Cardiac septum (tissue), 1 donor: ENCODE measurements at places on chromosomes 3 and 15. TPM values are rescaled to one million over a fixed set of nuclear protein-coding genes. Genes with fewer than 3 reads are reported as not detected.

- no peak for DNase-seq
These were observed 15.4 kb upstream of the COMMD2 start for GRCh38 chr3:149767720-149768119.

DNA sequence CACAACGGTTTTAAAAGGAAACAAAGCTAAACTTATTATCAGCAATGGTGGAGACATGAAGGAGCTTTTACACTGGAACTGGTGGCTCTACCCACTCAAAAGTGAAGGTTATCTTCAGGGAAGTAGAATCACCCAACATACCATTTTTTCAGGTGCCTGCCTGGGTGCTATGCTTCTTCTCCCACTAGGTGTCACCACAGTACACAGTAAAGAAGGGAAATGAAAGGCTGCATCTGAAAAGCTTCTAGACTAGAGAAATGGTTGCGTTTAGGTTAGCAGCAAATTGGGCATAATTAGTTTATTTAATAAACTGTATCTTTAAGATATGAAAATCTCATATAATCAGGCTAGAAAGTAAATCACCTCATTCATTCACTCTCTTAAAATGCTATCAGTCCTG is 47.0 kb upstream of the SELENOK start:
- DNase-seq = no peak

- DNase-seq = no peak
These were observed 25.5 kb downstream of the SLC12A8 start for GRCh38 chr3:125186800-125187598.

DNA sequence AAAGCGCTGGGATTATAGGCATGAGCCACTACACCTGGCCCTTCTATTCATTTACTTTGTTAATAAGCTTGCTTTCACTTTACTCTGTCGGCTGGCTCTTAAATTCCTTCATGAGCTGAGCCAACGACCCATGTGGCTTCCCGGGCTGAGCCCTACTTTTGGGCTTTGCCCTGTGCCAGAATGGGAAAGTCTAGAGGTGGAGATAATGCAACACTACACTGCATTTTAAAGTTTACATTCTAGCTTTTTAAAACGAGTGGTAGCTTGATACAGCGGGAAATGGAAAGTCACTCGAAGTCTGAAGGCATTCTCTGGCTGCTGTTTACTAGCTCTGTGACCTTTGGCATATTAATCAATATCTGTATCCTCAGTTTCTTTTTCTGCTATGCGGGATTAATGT is 49.0 kb upstream of the ZNF280D start:
- no peak for DNase-seq

DNA sequence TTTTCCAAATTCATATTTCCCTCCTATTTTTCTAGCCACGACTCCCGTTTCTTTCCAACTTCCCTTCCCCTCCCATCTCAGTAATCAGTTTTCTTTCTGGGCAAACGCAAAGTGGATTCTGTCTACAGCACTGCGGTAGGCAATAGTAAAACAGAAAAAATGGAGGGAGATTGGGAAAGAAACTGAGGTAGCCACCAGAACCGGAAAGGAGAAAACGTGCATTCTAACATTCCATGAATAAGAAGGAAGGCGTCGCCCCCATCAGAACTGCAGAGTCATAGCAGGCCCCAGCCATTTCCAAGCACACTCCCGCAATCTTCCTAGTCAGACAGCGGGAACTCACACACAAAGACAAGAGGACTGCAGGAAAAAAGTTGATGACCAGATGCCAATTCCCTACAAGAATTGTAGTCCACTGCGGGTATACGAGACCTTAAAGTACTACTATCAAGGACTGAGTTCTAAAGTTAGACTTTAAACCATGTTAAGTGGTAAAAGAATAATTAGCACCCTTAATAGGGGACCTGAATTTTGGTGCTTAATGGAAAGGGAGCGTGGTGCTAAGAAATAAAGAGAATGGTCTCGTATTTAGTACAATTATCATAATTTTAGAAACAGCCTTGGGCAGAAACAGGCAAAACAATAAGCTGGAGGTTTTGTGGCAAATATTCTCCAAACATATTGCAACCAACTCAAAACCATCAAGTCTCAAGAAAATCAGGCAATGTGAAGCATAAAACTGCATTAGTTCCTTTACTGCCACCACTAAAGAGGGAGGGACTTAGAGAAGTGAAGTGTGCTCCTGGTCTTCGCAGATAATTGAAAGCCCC is 1.4 kb downstream of the PFN2 start:
- DNase-seq = no peak

Gene MEGF11
- total RNA-seq = not detected

Gene EPHA6
- 0.24 TPM for total RNA-seq
